ENCODE measurements at places on chromosomes 7 and 10.

GRCh38 chr10:121043124-121043849 lies 192.1 kb downstream of the WDR11 start:
- DNase-seq, result no peak

- no peak for DNase-seq
Measured at GRCh38 chr10:26156019-26156418, 60.6 kb upstream of the GAD2 start.

- DNase-seq, result no peak
Measured at GRCh38 chr7:44094365-44094764, 9.8 kb upstream of the AEBP1 start.

DNA sequence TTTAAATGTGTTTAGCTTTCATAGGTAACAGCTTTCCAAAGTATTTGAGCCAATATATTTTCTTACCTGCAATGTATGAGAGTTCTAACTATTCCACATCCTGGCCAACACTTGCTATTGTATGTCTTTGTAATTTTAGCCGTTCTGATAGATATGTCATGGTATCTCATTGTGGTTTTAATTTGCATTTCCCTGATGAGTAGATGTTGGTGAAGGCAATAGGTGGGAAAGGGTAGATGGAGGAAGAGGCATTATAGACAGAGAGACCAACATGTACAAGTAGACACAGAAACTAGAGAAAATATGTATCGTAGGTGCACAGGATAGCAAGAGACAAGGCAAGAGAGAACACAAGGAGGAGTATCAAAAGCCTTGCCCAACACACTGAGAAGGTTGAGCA lies 54.8 kb upstream of the CCDC71L start:
- DNase-seq, result no peak

GRCh38 chr7:4091767-4092166 lies 590.3 kb upstream of the FOXK1 start:
- DNase-seq, result no peak

DNA sequence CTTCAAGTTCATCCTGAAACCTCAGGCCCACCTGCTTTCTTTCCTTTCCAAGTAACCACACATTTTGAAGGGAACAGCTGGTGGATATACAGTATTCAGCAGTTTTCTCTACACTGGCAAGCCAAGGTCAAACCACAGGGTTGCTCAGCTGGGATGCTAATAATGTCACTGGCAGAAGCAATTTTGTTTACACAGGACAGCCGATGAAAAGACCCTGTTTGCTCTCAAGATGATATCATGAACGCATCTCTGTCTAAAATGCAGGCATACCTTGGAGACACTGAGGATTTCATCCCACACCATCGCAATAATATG lies 186.2 kb downstream of the USP6NL start:
- DNase-seq, result no peak
